Cardiac septum (tissue), 1 donor: ENCODE measurements at places on chromosomes 16 and 17.

DNA sequence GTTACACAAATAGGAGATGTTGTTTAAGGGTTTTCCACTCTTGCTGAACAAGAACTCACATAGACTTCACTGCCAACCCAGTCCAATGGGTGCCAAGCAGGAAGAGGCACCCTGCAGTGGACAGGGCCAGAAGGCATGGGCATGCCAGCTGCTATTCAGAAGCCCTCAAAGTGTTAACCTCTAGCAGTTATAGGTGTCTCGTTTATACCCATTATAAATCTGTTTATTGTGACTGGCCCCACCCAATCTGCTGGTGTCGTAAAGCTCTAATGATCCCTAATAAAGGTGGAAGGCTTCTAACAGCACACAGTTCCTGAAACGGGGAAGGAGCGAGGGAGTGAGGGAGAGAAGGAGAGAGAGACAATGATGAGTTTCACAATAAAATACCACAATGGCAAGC lies 23.9 kb downstream of the HNF1B start:
- no peak for DNase-seq

- DNase-seq: no peak
Measured at GRCh38 chr16:6642271-6642670, 690.4 kb upstream of the RBFOX1 start.

GRCh38 chr17:74185571-74186185 lies 17.8 kb upstream of the RPL38 start:
- DNase-seq: peak; percentile 54

- DNase-seq: no peak
Measured at GRCh38 chr17:12727076-12727760, 61.5 kb downstream of the MYOCD start.

- DNase-seq: no peak
Measured at GRCh38 chr17:9363440-9364350, 211.9 kb downstream of the STX8 start.

- DNase-seq: no peak
Measured at GRCh38 chr16:622920-623280, 7.9 kb upstream of the WFIKKN1 start.

- no peak for DNase-seq
Measured at GRCh38 chr16:79316004-79316458, 284.5 kb downstream of the MAF start.

- no peak for DNase-seq
Measured at GRCh38 chr16:13982451-13982850, 62.5 kb downstream of the ERCC4 start.

DNA sequence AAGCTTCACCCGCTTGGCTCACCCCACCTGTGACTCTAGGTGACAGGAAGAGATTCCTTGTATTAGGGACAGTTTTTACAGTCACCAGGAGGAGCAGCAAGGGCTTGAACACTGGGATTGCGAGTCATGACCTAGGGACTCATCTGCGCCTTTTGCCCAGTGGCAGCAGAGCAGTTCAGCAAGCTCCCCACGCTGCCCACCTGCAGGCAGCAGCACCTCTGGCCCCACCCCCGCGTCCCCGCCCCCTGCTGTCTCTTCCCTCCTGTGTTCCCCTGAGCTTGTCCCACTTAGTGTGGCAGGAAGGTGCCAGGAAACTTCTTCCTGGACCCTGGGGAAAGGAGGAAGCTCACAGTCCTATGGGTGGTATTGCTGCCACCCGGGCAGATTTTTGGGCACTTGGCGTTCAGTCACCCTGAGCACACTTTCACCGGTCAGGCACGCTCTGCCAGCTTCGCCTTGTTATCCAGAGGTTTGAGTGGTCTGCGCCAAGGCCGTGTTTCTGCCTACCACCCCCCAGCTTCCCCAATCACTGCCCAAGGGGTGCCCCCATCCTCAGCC lies 8.7 kb downstream of the MMP15 start:
- DNase-seq: no peak

GRCh38 chr17:63221939-63222338 lies 224.2 kb downstream of the CYB561 start:
- DNase-seq: no peak

DNA sequence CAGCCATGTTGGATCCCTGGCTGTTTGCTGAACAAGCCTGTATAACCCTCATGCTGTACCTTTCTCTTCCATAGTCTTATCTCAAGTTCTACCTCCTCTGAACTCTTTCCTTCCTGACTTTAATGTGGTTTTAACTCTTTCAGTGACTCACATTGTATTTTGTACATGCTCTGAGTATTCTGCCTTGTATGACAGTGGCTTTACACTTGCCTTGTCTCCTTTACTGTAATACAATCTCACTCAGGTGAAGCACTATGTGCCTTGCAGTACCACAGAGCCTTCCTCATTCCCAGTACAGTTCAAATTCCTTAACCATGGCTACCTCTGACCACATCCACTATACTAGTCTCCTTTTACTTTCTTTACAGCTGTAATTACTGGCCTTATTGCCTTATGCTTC lies 14.1 kb downstream of the PSMD11 start:
- DNase-seq: no peak

DNA sequence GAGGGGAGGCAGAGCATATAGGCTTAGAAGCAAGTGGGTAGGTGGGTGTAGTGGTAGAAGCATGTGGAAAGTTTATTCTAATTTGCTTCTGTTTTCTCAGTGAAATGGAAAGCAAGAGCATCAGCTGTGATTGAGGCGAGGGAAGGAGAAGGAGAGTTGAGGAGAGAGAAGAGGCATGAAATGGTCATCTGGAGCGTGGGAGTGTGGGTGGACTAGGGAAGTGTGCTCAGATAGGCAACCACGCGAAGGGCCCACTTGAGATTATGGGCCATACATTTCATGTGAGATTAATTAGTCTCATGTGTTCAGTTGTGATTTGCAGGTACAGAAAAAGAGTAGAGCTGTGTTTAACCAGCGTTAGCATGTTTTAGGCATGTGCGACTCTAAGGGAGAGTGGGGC lies 20.8 kb upstream of the CDC6 start:
- no peak for DNase-seq

GRCh38 chr17:44351961-44352827 lies 7.1 kb downstream of the GRN start:
- DNase-seq: no peak

DNA sequence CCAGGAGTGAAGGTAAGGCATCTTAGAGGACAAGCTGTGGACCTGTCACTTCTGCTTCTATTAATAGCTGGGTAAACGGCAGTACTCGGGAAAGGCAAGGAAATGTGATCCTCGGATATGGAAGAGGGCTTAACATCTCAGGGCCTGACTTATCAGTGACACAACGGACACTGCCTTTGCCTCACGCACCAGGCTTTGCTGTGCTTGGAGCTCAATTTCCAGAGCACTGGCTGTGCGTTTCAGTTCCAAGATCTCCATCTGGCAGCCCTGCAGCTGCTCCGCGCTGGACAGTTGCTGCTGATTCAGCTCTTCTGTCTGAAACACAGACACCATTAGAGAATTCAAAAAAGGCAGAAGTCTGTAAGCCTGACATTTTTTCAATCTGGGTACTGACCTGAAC lies 3.5 kb downstream of the KRT40 start:
- no peak for DNase-seq

- no peak for DNase-seq
Measured at GRCh38 chr17:57577751-57578607, 167.1 kb downstream of the CCDC182 start.

- DNase-seq: no peak
Measured at GRCh38 chr17:79790805-79791734, 5.8 kb downstream of the CBX8 start.

DNA sequence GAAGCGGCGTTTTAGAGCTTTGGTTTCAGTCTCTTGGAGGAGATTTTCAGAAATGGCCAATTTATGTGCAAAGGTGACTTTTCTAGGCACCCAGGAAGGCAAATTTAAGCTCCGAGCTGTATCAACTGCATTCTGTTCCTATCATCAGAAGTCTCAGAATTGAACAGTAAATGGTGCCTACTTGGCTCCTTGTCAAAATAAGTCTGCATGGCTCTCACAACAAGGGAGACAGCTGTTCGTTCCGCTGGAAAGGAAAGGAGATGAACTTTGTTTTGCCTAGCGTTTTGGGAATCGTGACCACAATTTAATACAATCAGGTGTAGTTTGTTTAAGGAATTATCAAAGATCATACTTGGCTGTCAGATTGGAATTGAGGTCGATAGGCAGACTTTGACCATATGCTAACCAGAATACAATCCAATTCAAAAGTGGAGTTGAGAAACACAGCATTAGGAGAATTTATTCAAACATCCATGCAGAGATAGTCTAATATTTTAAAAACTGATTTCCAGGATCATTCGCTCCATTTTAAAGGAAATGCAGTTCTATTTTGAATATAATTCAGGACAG lies 139.4 kb downstream of the CPPED1 start:
- no peak for DNase-seq

DNA sequence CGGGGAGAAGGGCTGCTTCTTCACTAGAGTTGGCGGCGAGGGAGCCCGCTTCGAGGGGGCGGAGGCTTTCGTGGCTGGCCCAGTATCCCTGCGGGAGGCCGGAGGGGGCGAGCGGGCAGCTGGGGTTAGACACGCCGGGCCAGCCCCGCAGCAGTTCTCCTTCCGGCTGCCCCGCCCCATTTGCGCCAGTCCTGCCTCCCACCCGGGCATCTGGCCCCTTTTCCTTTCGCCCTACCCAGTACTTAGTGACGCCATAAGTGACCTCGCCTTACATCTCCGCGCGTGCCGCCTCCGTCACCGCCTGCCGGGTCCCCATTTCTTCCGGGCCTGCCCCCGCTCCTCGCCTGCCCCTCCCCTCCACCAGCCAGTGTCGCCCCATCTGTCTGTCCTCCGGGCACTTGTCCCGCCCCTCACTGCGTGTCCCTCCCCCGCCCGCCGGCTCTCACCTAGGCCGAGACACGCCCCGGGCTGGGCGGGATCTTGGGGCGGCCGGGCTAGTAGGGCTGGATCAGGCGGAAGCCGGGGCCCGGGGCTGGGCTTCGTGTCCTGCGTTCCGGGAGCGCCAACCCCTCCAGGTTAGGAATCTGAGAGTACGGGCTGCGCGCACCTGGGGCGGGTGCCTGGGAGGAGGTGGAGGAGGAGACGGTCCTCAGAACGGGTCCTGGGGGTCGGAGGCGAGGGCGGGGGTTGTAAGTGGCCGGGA lies 14.3 kb downstream of the SPATA32 start:
- DNase-seq: peak; percentile 95

- DNase-seq: no peak
Measured at GRCh38 chr17:68381076-68381900, 76.0 kb downstream of the WIPI1 start.

DNA sequence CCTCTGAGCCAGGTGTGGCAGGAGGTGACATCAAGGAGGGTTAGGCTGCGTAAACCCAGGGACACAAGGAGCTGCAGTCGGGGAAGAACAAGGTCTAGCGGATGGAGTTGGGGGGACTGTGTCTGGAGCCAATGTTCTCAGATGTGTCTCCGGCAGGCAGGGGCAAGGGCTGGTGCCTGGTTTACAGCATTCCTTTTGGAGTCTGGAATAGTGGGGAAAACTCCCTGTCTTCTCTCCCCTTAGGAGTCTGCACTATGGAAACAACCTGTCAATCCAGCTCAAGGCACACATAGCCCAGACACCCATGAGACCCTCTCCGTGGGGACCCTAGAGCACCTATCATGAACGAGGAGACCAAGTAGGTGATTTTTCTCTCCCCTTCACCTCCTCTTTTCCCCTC lies 27.5 kb downstream of the NLRC5 start:
- no peak for DNase-seq

DNA sequence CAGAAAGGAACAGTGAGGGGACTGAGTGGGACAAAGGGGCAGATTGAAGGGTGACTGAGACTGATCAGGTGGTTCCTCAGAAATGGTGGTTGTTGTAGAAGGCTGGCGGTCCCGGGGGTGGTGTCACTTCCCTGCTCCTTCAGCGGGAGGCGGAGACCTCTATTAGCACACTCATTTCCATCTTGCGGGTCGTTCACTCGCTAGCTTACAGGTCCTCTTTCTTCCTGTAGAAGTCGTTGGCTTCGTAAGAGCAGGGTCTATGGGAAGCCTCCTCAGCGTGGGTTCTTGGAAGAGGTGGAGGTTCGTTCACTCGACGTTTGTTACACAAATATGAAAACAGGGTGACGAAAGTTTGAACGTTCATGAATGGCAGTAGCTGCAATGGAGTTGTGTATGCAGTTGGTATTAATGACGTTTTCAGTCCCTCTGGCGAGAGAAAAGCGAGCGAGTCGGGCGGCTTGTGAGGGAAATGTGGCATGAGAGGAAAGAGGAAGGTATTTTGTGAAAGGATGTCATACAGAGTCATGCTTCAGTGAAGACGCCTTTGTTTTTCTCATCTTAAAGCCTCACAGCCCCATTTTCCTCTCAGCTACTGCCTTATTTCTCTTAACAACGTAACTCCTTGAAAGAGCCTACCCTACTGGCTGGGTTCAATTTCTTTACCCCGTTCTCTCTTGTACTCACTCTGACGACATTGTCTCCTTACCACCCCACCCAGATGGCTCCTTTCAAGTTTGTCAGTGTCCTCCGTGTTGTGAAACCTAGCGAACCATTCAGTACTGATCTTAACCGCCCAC lies 667 bp downstream of the EFCAB13 start:
- no peak for DNase-seq

DNA sequence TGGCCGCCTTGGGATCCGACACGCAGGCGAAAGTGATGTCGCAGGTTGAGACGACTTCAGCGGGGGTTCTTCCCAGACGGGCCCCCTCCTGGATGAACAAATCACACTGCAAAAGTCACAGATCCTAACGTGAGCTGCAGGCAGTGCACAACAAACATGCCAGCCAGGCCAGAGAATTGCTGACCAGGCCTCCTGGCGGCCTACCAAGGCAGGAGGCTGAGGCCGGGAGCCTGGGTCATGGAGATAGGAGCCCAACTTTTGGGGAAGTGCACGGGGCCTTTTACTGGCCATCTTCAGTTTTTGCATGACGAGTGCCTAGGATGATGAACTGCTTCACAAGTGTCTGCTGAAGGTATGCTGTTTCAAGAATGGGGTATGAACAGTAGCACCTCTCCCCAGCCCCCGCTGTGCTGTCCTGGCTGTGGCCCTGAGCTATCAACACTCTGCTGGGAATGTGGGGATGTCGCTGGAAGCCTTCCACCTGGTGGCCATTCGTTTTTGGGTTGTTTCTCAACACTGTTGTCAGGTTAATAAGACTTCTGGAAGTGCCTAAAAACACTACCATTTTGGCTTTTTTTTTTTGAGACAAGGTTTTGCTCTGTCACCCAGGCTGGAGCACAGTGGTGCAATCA lies 12.2 kb upstream of the ROGDI start:
- DNase-seq: no peak

GRCh38 chr16:65117811-65118448 lies 3.9 kb downstream of the CDH11 start:
- no peak for DNase-seq

- DNase-seq: no peak
Measured at GRCh38 chr16:50778284-50779163, 36.6 kb downstream of the CYLD start.

GRCh38 chr16:81816793-81817210 lies 37.7 kb downstream of the PLCG2 start:
- no peak for DNase-seq

DNA sequence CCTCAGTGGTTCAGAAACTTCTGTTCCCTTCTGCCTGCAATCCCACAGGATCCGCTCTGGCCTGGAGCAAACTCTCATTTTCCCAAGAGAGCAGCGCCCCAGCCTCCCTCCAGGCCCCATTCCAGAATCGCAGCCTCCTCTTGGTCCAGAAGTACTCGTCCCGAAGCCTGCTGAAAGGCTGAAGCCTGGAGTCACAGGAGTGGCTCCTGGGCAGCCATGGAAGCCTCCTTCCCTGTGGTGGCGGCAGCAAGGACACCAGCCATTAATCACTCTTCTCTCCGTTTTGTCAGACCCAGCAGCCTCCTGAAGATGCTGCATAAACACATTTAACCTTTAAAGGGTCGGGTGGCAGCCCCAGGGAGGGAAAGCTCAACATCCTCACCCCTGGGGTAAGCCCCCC lies 66.9 kb upstream of the TNRC6C start:
- DNase-seq: peak; percentile 38

- DNase-seq: no peak
Measured at GRCh38 chr16:11966173-11966572, 1.2 kb downstream of the TNFRSF17 start.
